Left ventricle myocardium superior (tissue), 1 donor: ENCODE measurements at places on chromosomes 6 and 20. TPM values are rescaled to one million over a fixed set of nuclear protein-coding genes. Genes with fewer than 3 reads are reported as not detected.
A peak's percentile ranks its signal among the peaks of the same experiment; 100 is the strongest.

DNA sequence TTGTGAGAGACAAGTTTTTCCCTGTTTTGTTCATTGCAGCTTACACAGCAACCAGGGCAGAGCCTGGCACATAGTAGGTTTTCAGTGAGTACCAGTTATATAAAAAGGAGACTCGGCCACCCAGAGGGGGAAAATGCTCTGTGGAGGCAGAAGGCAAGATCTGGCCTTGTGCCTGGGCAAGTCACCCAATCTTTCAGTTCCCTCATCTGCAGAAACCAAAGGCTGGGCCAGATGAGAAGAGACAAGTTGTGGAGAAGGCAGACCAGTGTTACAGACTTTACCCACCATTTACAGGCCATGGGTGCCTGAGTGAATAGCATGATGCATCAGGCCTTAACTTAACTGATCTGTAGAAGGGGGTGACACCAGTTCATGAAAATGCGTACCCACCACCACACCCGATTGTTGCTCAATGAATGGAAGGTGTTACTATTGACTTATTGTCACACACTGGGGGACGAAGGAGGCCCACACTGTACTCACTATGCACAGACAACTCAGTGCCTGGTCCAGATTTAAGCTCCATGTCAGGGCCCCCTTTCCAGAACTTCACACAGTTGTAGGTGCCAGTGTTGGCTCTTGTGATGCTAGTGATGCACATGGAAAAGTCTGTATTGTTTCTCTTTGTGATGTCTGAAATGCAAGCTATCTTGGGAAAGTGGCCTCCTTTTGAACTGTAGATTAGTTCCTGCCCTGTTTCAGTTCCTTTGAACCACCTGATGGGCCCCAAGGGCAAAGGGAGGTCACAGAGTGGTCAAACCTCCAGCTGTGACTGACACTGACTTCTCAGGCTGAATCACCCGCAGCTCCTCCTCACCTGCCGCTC, 64.3 kb upstream of the SIRPG start:
- DNase-seq: no peak

DNA sequence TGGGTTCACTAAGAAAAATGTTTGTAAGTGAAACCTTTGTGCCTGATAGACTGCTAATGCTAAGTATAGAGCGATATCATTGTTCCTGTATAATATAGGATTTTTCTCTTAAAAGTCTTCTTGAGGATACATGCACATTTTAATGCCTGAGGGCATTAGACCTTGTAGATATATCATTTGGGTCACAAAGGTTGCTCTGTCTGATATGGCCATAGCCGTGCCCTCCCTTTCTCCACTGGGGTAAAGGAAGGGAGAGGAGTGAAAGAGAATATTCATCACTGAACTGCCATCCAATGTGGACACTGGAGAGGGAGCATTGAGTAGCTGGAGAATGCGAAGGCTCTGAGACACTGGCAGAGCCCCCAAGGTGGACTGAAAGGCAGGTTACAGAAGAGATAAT, 442.2 kb upstream of the SPTLC3 start:
- no peak for DNase-seq

MCCD1 gene
- not detected for total RNA-seq

GGTLC1 gene
- total RNA-seq: not detected

- no peak for DNase-seq
Measured at GRCh38 chr6:108186226-108186625, 20.4 kb downstream of the NR2E1 start.

TP53TG5 gene
- 2.1 TPM for total RNA-seq

DNA sequence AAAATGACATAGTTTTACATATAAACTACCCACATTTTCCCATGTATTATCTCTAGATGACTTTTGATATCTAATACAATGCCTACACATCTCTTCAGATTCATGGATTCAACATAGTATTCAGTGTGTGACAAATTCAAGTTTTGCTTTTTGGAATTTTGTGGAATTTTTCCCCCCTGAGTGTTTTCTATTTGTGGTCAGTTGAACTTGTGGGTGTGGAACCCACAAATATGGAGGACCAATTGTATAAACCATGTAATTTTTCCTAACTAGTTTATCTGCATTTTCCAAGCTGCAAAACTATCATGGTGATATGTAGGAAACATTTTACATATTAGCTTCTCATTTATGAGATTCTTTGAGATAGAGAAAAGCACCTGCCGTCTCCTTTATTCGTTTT, 374.3 kb upstream of the SOX4 start:
- no peak for DNase-seq

DNA sequence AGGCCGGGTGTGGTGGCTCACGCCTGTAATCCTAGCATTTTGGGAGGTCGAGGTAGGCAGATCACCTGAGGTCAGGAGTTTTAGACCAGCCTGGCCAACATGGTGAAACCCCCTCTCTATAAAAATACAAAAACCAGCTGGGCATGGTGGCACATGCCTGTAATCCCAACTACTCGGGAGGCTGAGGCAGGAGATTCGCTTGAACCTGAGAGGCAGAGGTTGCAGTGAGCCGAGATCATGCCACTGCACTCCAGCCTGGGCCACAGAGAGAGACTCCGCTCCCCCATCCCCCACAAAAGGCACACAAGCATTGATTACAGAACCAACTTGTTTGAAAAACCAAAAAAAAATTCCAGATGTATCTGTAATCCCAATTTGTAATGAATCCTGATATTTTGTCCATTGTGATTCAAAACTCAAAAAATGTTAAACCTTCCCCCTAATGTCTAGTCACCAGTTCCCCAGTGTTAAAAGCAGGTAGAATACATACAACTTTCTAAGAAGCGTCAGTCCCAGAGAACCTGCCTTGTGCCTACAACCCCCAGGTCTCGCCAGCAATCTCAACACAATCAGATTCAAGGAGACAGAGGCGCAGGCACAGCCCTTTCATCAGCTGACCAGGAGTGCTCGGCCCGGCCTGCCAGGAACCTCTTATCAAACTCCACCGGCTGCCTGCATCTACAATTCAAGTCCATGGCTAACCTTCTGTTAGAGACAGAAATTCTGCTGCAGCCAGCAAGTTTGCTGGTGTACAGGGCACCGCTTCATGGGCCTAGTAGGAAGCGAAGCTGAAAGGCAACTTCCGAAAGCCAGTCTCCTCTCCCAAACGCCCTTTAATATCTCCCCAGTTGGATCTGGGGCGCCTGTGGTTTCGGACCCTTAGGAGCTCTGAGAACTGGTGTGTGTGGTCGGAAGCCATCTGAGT, 2.1 kb downstream of the EZR start:
- DNase-seq: peak; percentile 77

- DNase-seq: no peak
Measured at GRCh38 chr20:23588434-23589403, 17.0 kb downstream of the CST9 start.

DNA sequence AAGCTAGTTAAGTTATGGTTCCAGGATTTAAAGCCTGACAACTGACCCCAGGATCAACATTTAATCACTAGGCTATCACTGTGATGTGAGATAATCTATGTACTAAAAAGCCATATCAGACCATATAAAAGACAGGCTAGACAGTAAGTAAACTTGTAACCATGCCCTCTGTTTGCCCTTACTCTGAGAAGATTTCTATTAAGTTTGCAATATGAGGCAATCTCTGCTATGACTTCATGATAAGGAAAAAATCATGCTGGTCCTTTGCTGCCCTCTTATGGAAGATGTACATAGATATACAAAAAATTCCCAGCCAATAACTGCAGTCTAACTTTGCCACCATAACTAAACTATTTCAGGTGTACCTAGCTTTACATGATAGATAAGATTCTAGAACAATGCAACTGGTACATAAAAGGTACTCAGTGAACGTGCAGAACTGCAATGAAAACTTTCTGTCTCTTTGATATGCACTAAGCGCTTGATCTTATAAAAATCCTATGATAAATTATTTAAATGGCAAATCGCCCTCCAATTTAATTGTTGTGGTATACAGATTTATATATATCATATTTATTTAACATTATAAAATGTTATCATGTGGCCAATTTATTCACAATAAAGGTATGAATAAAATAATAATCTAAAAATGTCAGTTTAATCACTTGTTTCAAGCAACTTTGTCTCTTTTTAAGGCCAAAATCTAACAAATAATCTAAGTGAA, 70.5 kb downstream of the FAM217A start:
- DNase-seq: no peak

WFDC12 gene
- total RNA-seq: not detected

GRCh38 chr6:27768556-27768955, 143.6 kb downstream of the OR2B2 start:
- no peak for DNase-seq

GRCh38 chr6:165218829-165219228, 90.6 kb downstream of the C6orf118 start:
- no peak for DNase-seq

DNA sequence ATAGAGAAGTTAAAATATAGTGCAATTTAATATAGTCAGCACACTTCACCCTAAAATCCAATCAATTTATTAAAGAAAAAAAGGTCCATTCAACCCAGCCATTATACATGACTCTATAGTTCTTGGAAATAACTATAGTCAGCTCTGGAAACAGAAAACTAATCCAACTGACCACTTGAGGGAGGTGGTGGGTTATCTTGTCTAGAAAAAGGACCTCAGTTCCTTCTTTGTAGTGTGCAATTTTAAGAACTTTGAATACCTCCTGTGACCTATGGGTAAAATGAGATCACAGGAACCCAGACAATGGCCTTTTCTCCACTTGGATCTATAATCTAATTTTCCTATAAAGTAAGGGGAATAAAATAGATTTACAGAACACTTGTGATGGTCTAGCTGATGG, 163.6 kb upstream of the CENPW start:
- DNase-seq: no peak

HLA-F gene
- 32.3 TPM for total RNA-seq

- peak; percentile 83 for DNase-seq
Measured at GRCh38 chr6:30730601-30731435, 10.7 kb downstream of the TUBB start.

CYP39A1 gene
- total RNA-seq: 5.9 TPM

ULBP1 gene
- 0.17 TPM for total RNA-seq

GRCh38 chr6:101517632-101518031, 124.1 kb downstream of the GRIK2 start:
- no peak for DNase-seq
